ENCODE measurements at places on chromosomes 12 and 14.

DNA sequence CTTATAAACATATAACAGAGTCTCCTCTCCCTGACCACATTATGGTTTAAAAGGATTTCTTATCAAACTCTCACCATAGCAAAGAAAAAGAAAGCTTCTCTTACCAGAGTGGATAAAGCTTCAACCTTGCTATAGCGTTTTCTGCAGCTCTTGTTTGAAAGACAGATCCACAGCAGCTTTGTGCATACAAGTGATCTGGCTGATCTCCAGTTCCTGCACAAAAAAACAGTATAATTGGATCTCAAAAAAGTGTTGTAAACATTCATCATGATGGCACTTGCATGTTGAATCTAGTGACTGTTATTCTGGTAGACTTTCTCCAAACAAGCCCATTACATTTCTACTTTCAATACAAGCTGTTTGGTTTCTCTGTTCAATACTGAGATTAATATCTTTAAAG lies 178.9 kb upstream of the MGAT4C start:
- no peak for DNase-seq

DNA sequence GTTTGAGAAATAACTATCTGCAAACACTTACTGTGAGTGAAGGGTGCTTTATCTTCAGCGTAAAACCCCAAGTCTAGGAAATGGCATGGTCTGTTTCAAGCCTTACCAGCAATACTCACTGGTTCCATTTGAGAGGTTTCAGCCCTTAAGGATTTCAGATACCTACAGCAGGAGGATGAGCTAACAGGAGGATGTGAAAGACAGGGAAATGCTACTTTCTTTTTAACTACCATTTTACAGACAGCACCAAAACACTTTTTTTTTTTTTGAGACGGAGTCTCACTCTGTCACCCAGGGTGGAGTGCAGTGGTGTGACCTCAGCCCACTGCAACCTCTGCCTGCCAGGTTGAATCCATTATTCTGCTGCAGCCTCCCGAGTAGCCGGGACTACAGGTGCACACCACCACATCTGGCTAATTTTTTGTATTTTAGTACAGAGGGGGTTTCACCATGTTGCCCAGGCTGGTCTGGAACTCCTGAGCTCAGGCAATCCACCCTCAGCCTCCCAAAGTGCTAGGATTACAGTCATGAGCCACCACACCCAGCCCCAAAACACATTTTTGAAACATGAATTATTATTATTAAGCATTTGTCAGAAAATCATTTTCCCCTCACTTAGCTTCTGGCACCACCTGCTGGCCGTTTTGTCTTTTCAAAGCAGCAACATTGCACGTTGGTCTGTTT lies 4.6 kb downstream of the MTRFR start:
- DNase-seq: peak; percentile 45

- no peak for DNase-seq
Observed at GRCh38 chr12:89948271-89949175, 239.9 kb upstream of the ATP2B1 start.

- no peak for DNase-seq
Observed at GRCh38 chr14:30600922-30601918, 20.9 kb upstream of the SCFD1 start.

DNA sequence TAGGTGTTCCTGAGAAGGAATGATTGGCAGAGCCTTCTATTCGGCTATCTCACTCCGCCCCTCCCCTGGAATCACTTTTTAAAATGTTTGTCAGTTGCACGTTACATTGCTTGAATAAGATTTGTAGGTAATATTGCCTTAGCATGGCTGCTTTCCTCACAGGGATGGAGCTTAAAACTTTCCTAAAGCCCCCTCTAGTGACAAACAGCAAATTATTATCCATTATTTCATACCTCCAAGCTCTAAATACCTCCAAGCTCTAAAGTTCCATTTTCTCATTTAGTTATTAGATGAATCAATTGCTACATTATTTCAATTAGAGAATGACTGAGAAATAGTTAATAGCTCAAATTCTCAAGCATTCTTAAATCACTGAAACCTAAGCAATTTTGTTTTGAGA lies 5.1 kb upstream of the SPATA7 start:
- no peak for DNase-seq

DNA sequence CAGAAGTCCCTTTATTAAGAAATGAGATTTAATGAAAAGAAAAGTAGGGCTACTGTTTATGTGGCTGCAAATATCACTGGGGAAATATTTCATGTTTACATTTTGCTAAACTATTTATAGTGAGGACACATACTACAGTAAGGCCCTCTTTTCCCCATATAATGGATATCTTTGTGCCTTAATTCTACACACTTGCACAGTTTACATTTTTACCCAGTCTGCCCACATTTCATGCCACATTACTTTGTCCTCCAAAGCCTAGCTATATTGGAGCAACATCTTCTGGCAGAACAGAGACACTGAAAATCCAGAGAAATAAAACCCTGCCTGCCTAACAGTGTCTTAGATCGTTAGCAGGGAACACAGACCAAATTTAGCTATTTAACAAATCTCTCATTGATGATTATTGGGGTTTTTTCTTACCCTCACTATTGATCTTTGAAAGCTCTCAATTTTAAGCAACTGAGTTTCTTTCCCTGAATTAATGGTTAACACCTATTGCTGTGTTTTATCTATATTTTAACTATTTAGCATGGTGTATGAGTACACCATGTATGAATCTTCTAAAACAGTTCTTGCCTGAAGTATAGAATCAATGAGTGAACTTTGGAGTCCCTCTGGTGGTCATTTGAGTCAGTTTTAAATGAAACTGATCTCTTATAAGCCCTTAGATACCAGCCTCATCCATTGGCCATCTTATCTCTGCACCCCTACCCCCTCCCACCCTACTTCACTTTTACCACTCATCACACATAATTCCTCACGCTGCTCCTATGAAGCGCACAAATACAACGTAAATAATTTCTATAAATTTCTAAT lies 170.2 kb downstream of the BCAT1 start:
- DNase-seq: no peak

- DNase-seq: no peak
Observed at GRCh38 chr14:21791749-21792148, 118.1 kb upstream of the OR4E1 start.

DNA sequence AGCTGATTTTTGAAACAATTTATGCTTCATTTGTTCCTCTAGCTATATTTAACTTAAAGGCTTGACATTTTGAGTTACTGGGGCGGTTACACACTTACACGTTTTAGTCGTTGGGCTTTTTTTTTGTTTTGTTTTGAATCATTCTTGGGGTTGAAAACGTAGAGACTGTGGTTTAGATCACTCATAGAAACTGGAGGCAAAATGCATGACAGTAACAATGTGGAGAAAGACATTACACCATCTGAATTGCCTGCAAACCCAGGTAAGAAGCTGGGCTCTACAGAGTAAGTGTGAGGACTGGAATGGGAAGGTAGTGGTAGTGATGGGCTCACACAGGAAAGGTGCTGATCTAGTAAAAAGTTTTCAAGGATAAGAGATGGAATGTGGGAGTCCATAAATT lies at the start of gene CLEC2D:
CLEC2D (plus strand) TSS at position 180 of the 400 bp plus-strand sequence; CDS start at position 202, 22 bp downstream.
- no peak for DNase-seq

DNA sequence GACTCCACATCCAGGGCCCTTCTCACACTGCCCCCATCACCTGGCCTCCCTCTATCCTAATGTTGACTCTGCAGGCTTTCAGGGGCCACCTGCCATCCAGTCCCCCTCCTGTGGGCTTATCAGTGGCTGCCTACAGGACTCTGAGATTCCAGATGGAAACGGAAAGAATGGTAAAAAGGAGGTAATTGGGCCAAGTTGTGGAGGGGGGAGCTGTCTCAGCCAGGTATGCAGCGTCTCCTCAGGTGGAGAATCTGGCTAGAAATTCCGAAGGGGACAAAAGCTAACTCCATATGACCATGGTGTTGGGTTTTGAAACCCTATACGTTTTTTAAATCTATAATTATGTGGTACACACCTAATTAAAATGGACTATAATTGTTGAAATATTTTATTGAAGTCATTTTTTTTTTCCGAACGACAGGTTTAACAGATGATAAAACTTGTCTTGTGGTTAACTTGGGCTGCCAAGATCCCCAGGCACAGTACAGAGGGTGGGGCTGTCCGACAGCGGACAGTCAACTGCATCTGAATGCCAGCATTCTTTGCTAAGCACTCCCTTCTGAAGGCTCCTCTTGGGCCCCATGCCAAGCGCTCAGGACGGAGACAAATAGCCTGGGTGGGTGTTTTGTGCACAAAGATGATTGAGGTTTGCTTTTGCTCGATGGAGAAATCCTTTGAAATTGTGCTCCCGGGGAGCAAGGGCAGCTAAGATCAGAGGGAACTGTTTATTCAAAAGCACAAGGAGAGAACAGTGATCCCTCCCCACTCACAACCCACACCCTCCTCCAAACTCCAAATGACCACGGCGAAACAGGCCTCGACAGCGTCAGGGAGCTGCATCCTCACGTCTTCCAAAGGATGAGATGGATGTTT lies 365.6 kb downstream of the BCL11B start:
- DNase-seq: no peak

DNA sequence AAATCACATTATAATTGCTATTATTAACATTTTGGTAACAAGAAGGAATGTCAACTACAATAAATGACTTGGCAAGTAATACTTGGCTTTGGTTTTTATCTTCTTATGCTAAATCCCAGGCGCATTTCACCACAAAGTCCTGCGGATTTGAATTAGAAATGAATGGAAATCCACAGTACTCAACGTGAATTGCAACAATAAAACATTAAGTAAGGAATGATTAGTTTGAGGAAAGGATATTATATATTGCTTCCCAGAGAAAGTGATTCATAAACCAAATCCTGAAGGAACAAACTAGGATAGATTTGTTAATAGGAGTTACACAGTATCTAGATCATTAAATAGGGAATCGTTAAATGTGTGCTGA lies 1089.7 kb downstream of the TRHDE start:
- DNase-seq: no peak

GRCh38 chr12:53145383-53146260 lies 34.9 kb upstream of the ZNF740 start:
- no peak for DNase-seq

- no peak for DNase-seq
Observed at GRCh38 chr12:23523339-23523738, 426.1 kb downstream of the SOX5 start.

GRCh38 chr12:74816398-74817175 lies 279.0 kb downstream of the ATXN7L3B start:
- no peak for DNase-seq

Measured in activated T-helper 1 cell treated with anti-CD3 and anti-CD28 coated beads, Interleukin-2, amount 50 U/mL, for 16 hours (primary cell).